Breast epithelium (tissue), 4 donors: ENCODE measurements at places on chromosomes 1 and 21.
A peak's percentile ranks its signal among the peaks of the same experiment; 100 is the strongest.

DNA sequence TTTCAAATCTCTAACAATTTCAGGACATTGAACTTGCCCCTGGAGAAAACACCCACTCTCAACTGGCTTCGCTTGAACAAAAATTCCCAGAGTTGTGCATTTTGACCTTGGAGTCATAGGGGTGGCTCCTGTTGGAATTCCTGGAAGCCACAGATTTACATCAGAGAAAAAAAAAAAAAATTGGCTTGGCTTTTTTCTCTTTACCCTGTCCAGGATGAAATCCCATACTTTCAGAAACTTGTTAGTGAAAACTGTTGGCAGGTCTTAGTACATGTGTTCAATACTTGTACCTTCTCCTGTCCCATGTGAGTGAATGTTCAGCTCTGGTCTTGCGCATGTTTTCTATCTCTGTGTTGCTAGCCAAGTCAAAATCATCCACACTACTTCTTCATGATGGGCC, 228.8 kb downstream of the TGFB2 start:
- H3K27ac ChIP-seq = no peak overlapping the region
- H3K36me3 ChIP-seq = no peaks in the 10 kb centered on the region
- H3K27me3 ChIP-seq = no peaks in the 10 kb centered on the region
- no peak for DNase-seq

GRCh38 chr1:203286161-203286984, 18.9 kb upstream of the BTG2 start:
- peaks cover 15% of the 10 kb centered on the region for H3K4me1 ChIP-seq
- H3K4me3 ChIP-seq = no peak overlapping the region
- H3K27ac ChIP-seq = peak overlapping the region; percentile 97
- H3K27me3 ChIP-seq = no peaks in the 10 kb centered on the region
- DNase-seq = peak; percentile 91

- H3K36me3 ChIP-seq = peaks cover 11% of the 10 kb centered on the region
- no peaks in the 10 kb centered on the region for H3K4me1 ChIP-seq
- no peak overlapping the region for H3K27ac ChIP-seq
- no peaks in the 10 kb centered on the region for H3K27me3 ChIP-seq
- H3K4me3 ChIP-seq = no peak overlapping the region
- no peak for DNase-seq
These were observed 2.7 kb downstream of the SNAPIN start for GRCh38 chr1:153661111-153661708.

DNA sequence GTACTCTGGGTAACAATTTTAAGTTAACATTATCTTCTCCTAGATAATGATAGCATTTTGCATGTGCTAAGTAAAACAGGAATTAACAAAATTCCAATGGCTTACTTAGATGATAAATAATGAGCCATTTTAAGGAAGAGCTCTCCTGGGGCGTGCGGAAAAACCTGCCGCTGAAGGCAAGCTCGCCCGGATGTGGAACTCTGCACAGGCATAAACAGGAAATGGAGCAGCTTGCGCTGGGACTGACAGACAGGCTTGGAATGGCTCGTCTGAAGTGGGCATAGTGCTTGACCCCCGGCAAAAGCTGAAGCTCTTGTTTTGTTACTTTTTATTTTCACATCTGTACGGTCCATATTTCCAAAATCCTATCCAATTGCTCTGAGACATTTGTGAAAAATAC, 169.2 kb downstream of the ZNF281 start:
- H3K36me3 ChIP-seq = no peaks in the 10 kb centered on the region
- no peaks in the 10 kb centered on the region for H3K27me3 ChIP-seq
- no peaks in the 10 kb centered on the region for H3K4me1 ChIP-seq
- no peak for DNase-seq
- no peak overlapping the region for H3K4me3 ChIP-seq

DNA sequence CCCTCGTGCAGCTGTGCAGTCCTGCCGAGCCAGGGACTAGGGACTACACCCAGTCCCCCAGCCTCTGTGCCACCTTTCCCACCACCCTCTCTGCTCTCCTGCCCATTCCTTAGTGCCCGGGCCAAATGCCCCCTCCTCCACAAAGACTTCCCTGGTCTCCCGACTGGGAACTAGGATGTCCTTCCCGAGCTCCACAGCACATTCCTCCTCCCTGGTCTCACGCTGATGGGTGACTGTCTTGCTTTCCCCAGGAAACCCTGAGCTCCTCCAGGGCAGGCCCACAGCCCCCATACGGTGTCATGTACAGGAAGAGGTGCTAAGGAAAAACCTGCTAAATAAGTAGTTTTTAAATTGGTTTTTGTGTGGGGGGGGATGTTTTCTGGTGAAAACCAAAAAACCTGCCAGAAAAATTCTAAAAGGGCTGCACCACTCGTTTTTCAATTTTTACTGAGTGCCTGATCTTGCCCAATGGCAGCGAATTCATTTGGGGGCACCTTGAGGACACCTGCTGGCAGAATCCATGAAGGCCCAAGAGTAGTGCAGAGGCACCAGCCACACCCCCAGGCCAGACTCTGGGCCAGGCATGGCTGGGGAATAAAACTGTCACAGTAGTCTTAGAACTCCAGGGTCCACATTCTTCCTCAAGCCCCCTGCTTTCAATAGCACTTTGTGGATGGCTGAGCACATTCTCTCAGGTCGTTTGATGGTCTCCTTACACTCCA, 50.4 kb downstream of the GLIS1 start:
- H3K36me3 ChIP-seq = no peaks in the 10 kb centered on the region
- no peaks in the 10 kb centered on the region for H3K27me3 ChIP-seq
- no peaks in the 10 kb centered on the region for H3K4me1 ChIP-seq
- H3K4me3 ChIP-seq = no peak overlapping the region

DNA sequence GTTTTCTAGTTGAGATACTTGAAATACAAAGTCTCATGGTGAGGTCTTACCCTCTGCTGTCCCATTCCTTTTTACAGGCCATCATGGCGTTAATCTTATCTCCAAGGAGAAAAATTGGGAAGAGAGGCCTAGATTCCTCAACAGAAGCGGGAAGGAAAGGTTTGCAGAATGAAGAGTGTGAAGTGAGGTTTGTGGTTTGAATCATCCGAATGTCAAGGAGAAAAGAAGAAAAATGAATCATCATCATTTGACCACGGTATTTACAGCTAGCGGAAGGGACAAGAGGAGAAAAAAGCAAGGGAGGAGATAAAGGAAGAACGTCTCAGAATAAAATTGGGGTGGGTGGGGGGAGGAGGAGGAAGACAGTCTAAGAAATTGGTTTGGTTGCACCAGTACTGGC, 935 bp upstream of the COG2 start:
- H3K36me3 ChIP-seq = no peaks in the 10 kb centered on the region
- no peak overlapping the region for H3K27ac ChIP-seq
- peaks cover 18% of the 10 kb centered on the region for H3K4me1 ChIP-seq
- no peak for DNase-seq
- no peak overlapping the region for H3K4me3 ChIP-seq

GRCh38 chr1:205042911-205043806, at the start of gene CNTN2:
CNTN2 (plus strand) TSS chr1:205043212; CDS start chr1:205053186, 9,974 bp downstream.
- H3K4me1 ChIP-seq = no peaks in the 10 kb centered on the region
- peak within 1 kb of the TSS; percentile 38 for H3K4me3 ChIP-seq
- no peak within 1 kb of the TSS for H3K27ac ChIP-seq
- DNase-seq = no peak
- H3K27me3 ChIP-seq = no peaks in the 10 kb centered on the region

GRCh38 chr1:179810367-179810715, 67.2 kb downstream of the FAM163A start:
- no peak for DNase-seq
- H3K36me3 ChIP-seq = no peaks in the 10 kb centered on the region
- H3K27me3 ChIP-seq = no peaks in the 10 kb centered on the region
- H3K27ac ChIP-seq = no peak overlapping the region
- H3K4me3 ChIP-seq = no peak overlapping the region

GRCh38 chr1:203172184-203173010, 3.2 kb downstream of the MYBPH start:
- H3K27me3 ChIP-seq = no peaks in the 10 kb centered on the region
- peak; percentile 69 for DNase-seq
- H3K4me3 ChIP-seq = no peak overlapping the region
- H3K4me1 ChIP-seq = no peaks in the 10 kb centered on the region
- H3K36me3 ChIP-seq = no peaks in the 10 kb centered on the region

- DNase-seq = peak; percentile 43
- no peak overlapping the region for H3K27ac ChIP-seq
- no peaks in the 10 kb centered on the region for H3K4me1 ChIP-seq
- no peaks in the 10 kb centered on the region for H3K36me3 ChIP-seq
- H3K4me3 ChIP-seq = no peak overlapping the region
These were observed 38.2 kb downstream of the TP73 start for GRCh38 chr1:3690282-3691065.

DNA sequence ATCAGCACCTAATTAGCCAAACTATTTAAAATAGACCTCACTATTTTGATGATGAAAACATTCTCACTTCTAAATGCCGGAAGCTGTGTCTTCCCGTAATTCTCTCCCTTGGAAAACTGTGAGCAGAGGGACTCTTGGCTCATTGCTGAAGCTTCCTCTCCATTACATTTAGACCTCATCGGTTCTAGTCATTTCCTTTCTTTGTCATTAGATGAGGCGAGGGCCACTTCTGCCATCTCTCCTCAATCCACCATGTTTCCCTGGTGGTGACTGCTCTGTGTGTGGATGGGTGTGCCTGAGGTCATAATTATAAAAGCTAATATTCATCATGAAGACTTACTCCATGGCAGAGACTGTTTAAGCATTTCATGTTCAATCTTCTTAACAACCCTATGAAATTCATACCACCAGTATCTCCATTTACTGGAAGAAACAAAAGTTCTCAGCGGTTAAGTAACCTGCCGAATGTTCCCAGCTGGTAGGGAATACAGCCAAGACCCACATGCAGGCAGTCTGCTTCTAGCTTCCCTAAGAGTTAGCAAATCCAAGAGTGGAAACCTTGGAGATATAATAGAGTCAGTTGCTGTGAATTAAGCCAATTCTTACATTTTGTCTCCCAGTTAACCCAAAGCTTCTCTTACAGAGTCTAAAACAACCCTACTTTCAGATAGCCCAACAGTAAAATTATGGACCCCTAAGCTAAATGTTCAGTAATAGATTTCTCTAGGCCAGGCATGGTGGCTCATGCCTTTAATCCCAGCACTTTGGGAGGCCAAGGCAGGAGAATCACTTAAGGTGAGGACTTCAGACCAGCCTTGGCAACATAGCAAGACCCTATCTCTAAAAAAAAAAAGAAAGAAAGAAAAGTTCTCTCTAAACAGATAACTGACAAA, 156.2 kb downstream of the ZBTB18 start:
- DNase-seq = no peak
- H3K27me3 ChIP-seq = no peaks in the 10 kb centered on the region
- no peaks in the 10 kb centered on the region for H3K4me1 ChIP-seq
- no peak overlapping the region for H3K27ac ChIP-seq
- no peaks in the 10 kb centered on the region for H3K36me3 ChIP-seq

DNA sequence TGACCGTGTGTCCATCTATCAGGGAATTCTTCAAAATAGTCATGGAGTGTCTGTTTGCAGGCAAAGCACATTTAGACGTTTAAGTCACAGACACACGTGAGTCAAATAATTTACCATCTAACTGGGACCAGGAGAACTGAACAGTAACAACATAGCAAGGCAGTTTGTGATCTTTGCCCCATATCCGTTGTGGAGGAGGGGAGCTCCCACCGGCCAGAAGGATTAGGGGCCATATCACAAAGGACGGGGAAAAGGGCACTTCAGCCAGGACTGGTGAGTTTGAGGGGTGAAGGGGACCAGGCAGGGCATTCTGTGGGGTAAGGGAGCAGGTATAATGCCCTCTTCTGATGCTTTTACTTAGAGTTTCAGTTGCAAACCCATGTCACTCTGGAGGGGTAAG, 22.9 kb downstream of the ELAPOR1 start:
- no peak overlapping the region for H3K4me3 ChIP-seq
- no peaks in the 10 kb centered on the region for H3K27me3 ChIP-seq
- no peak for DNase-seq
- H3K27ac ChIP-seq = no peak overlapping the region
- no peaks in the 10 kb centered on the region for H3K36me3 ChIP-seq

DNA sequence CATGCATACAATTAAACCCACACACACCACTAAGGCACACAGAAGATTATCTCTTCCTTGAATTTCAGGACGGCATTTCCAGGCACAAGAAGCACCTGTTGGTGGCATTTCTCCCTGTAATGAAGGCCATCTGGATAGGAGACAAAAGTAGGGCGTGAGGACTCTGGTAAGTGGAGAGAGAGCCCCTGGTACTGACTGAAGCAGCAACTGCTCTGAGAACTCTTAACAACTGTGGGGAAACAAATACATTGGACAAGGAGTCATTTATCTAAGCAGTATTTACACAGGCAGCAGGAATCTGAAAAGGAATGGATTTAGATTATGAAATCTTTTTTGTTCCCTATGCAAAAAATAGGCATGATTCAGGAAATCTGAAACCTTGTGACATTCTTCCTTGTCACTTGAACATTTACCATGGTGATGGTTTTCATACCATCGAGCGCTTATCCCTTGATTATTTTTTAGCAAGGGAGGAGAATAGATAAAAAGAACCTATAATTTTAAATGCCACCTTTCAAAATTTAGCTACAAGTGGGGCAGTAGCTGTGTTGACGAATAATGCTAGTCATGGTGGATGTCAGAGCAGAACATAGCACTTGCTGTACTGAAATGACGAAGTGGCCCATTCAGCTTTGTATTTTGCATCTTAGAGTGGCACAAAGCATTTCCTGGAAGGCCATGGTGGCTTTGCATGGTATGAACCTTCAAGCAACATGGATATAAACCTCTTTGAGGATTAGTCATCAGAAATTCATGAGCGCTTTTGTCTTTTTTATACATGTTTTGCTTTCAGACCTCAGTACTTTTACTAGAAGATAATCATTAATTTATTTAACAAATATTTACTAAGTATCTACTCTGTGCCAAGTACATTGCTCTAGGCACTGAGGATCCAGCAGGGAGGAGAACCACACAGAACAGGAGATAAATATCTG, 362.0 kb downstream of the ADGRL2 start:
- no peaks in the 10 kb centered on the region for H3K36me3 ChIP-seq
- H3K27me3 ChIP-seq = no peaks in the 10 kb centered on the region
- H3K4me1 ChIP-seq = no peaks in the 10 kb centered on the region
- no peak overlapping the region for H3K4me3 ChIP-seq

DNA sequence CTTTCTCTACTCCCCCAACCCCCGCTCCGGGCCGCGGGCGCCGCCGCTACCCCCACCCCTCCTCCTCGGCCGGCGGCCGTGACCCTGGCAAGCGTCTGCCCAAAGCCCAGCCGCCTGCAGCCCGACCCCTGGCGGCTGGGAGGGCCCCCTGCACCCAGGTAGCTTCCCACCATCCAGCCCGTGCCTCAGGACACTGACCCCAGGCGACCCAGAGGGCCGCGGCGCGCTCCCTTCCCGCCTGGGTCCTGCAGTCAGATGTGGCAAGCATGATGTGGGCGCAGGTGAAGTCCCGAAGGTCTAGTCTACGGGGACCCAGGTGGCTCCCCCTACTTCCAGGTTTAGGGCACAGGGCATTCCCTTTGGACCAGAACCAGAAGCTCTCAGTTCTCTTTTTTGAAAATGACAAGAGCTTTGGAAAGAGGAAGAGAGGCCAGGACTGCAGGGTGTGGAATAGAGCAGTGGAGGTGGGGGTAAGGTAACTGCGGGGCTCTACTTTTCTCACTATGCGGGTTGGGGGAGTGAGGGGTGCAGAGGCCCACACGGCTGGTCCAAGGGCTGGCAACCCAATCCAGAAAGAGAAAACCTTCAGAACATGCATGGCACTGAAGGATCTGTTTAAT, at the start of gene DENND4B:
Gene DENND4B, minus strand, starts transcription at position 97 of the 620 bp plus-strand sequence. CDS start 2,344 bp downstream, outside the sequence.
- no peaks in the 10 kb centered on the region for H3K4me1 ChIP-seq
- peak within 1 kb of the TSS; percentile 98 for H3K27ac ChIP-seq
- DNase-seq = peak; percentile 57
- no peaks in the 10 kb centered on the region for H3K27me3 ChIP-seq
- peak within 1 kb of the TSS; percentile 94 for H3K4me3 ChIP-seq
- H3K36me3 ChIP-seq = peaks cover 3% of the 10 kb centered on the region

GRCh38 chr1:53918343-53918742, 24.4 kb downstream of the DIO1 start:
- H3K4me3 ChIP-seq = no peak overlapping the region
- H3K36me3 ChIP-seq = peaks cover 4% of the 10 kb centered on the region
- no peaks in the 10 kb centered on the region for H3K4me1 ChIP-seq
- no peaks in the 10 kb centered on the region for H3K27me3 ChIP-seq
- no peak for DNase-seq
